ENCODE measurements at places on chromosomes 7 and 10.
A peak's percentile ranks its signal among the peaks of the same experiment; 100 is the strongest.

- no peak for DNase-seq
These were observed 47.9 kb upstream of the FAM20C start for GRCh38 chr7:144454-144826.

GRCh38 chr7:155007947-155008346 lies 5.0 kb upstream of the PAXIP1 start:
- peak; percentile 19 for DNase-seq

- no peak for DNase-seq
These were observed 34.9 kb downstream of the ASAH2 start for GRCh38 chr10:50216418-50216817.

DNA sequence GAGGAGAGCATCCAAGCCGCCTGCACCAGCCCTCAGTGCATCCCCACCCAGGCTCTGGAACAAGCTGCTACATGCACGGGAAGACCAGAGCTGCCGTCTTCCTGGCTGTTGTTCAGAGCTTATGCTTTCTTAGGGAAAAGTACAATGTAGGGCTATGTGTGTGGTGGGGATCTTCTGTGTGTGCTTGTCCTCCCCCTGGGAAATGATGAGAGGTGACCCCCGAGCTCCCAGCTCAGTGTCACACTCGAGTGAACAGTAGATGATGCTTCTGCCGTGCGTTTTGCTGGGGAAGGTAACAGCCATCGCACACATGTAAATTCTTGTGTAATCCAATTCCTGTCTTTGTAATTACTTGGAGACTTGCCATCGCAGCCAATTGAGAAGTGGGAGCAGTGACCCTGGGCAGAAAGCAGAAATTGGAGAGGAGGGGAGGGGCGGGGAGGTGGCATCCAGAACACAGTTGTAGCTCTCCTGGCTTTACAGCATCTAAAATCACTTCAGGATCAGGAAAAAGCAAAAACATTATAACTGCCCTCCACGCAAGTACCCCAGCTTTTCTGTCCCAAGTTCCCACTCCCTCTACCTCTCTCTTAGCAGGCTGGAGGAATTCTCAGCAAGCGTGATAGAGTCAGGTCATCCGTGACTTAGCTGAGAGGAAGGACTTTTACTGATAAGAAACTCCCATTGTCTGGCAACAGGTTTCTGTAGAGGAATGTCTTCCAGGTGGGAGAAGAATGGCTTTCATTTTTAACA lies 149.6 kb downstream of the TCF7L2 start:
- DNase-seq: no peak

DNA sequence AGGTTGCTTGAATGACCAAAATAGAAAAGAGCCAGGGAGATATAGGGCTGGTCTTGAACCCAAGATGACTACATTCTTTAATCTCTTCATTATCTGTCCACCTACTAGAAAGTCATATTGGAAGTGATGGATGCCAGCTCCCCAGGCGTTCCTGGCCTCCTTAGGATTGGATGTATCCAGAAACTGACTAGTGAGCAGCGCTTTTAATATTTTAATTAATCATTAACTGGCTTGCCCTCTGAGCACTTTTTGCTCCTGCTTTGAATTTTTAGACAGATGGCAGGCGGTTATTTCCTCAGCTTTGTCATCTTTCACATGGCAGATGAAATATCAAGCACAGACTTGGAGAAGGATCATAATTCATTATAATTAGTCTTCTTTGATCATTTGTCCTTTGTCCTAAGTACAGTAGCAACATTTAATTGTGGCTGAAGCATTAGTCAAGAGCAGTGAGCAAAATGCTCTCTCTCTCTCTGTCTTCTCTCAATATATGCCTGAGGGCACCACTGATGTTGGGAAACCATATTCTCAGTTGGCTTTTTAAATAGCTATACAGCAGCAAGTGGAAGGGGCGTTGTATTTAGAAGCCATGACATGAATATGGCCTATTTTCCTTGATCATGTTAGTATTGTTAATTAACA lies 588.0 kb downstream of the NRG3 start:
- no peak for DNase-seq

DNA sequence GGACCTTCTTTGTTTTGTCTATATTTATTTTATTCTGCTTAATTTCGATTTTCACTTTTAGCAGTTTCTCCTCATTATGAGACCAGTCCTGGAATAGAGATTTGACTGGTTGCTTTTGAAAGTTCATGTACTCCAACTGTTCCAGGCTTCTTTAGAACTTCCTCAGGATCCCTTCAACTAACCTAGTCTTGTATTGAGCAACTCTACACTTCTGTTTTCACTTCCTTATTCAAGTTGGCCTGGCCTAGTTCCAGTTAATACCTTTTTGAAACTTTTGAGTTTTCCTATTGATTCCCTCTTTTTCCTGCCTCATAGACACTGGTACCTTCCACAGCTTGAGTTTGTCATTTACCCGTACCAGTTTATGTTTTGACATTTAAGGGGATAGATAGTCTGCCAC lies 421.7 kb downstream of the ATRNL1 start:
- DNase-seq: no peak

DNA sequence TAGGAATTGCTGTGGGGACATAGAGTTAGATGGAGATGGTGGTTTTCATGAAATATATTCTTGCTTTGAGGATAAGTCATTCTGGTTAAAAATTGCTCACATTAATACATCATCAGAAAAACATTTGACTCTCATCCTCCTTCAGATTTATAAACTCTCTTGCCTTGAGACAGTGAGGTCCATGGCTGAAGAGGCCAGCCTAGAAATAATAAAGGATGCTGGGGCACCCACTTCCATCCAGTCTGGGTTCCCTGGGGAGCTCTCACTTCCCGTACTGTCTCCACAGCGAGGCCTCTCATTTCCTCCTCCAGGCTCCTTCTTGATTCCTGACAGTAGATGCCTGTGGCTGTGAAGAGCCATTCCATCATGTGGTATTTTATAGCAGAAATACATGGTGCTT lies 73.3 kb upstream of the PRKG1 start:
- no peak for DNase-seq

- no peak for DNase-seq
These were observed 144.3 kb downstream of the KIF20B start for GRCh38 chr10:89845541-89846280.

GRCh38 chr10:76681153-76681552 lies 956.5 kb downstream of the KCNMA1 start:
- DNase-seq: no peak

- no peak for DNase-seq
These were observed 134.1 kb downstream of the ZNF438 start for GRCh38 chr10:30897547-30897946.

DNA sequence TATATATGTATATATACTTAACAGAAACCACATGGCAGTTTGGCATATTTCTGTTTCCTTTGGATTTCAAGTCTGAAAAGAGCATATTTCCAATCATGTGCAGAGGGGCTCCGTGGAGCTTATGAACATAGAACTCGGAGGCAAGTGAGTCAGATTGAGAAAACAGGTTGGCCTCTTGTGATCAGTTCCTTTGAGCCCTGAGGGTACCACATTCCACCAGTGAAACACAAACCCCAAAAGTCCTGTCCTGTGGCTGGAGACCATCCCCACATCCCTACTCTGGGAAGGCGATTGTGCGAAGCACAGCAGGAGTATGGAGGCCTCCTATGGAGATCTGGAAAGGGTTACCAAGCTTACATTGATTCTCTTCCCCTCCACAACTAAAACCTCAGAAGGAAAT lies 196.7 kb upstream of the TMEM72 start:
- DNase-seq: no peak

- no peak for DNase-seq
These were observed 153.0 kb upstream of the WNT16 start for GRCh38 chr7:121175826-121176225.

DNA sequence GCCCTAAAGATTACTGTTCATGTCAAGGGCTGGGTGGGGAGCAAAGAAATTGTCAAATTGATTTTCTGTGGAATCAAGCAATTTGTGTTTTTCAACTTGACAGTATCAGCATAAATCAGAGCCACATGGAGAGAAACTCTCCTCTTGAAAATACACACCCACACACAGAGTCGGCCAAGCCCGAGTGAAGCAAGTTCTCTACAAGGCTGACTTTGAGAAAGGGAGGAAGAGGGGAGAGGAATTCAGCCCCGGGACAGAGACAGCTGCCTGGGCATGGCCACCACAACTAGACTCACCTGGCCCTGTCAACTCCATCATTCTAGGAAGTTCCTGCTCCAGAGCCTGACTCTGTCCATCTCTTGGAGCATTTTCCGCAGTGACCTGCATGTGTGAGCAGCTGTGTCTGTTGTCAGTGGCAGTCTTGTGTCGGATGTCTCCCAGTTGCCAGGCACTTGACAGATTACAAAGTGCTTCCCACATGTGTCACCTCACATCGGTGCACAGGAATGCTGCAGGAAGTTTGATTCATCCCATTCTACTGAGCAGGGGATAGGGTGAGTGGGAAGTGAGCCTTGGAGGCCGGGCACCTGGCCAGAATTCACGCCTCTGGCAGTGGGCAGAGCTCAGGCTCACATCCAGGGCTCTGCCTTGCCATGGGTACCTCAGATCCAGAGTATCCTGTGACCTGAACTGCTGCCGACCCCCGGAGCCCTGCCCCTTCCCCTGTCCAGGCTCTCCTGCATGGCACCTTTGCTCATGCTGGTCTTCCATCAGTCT lies 37.9 kb downstream of the ADAM12 start:
- DNase-seq: no peak

DNA sequence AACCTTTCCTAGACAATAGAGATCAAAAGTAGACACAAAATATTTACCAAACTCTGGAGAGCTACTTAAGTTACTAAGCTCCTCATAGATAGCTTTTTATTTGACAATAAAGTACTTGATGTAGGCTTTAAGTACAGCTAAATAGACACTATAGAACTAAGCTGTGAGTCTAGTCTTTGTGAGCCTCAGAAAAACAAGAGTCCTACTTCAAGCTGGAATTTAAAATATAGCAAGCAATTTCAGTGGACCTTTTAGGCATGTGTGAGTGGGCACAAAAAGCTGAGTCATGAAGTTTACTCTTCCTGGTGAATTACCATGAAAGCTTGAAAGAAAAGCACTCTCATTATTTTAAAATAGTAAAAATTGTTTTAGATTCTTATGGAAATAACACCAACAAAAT lies 76.1 kb downstream of the ADD3 start:
- DNase-seq: no peak

GRCh38 chr7:12706900-12707536 lies 19.6 kb downstream of the ARL4A start:
- DNase-seq: no peak

- DNase-seq: no peak
These were observed 215.3 kb upstream of the ZNF32 start for GRCh38 chr10:43863859-43864591.

GRCh38 chr10:12954866-12955265 lies 46.6 kb downstream of the CCDC3 start:
- no peak for DNase-seq

DNA sequence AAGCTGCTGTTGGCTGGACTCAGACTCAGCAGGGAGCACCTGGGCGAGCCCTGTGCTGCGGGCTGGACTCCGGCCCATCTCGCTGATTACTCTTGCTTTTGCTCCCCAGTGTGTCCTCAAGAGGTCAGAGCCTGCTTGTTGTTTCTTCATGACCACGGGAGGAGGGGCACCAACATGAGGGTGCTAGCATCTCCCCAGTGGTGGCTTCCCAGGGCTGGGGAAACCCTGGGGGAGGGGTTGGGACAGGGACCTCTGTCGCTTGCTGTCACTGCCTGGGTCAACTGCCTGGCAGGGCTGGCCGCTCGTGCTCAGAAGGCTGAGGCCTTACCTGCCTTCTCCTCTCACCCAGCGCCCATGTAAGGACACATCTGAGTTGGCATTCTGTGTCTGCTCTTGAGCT lies 152.3 kb upstream of the SHH start:
- DNase-seq: no peak

DNA sequence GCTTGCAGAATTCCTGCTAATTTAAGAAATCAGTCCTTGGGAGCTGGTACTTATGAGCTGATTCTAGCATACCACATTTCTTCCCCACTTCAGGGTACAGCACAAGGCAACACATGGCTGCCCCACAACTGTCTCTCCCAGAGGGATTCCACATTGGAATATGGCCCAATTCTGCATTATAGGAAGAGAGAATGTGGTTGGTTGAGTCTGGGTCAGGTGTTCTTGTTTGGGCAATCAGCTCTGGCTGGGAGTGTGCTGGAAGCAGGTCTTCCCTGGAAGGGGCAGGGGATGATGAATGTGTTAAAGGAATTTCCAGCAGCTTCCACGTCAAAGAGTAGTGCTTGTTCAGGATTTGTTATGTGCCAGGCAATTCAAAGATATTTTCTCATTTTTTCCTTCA lies 95.7 kb downstream of the BUB3 start:
- no peak for DNase-seq

- DNase-seq: no peak
These were observed 79.6 kb downstream of the SVIL start for GRCh38 chr10:29555091-29555745.

- DNase-seq: no peak
These were observed 18.6 kb downstream of the PPP1R3C start for GRCh38 chr10:91614225-91614624.
